ENCODE measurements at places on chromosomes 7 and 10.
A peak's percentile ranks its signal among the peaks of the same experiment; 100 is the strongest.

DNA sequence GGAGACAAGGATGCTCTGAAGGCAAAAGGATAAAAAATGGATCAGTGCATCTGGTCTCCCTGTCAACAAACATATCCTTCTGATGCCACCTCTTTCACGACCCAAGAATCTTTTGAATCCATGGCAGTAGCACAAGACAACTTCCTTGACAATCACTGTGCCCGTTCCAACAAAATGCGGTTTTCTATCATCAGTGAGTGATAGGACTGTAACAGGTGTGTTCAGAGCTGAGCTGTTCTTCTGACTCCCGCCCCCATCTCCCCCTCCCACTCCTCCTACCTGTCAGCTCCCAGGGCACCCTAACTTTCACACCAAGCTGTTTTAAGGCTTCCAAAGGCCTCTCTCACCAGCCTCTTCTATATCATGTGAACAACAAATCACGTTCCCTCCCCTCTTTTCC, 74.8 kb downstream of the PARD3 start:
- DNase-seq = no peak

DNA sequence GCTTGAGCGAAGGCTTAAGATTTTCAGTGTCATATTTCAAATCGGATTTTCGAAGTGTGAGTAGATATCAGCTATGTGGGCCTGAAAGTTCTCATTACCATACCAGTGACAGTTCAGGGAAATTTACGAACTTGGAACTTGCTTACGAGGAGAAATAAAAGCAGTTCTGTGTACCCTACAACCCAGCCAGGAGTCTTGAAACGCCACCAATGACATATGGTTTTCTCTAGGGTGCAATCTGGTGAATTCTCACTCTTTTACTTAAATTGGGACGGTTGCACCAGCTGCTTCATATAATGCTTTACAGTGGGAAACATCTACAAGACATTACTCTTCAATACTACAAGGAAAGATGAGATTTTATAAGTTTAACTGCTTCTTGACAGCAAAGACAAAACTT, 253.6 kb upstream of the FOXK1 start:
- DNase-seq = no peak

GRCh38 chr7:138166681-138167080, 90.4 kb downstream of the AKR1D1 start:
- DNase-seq = no peak

GRCh38 chr7:82247814-82248433, 195.7 kb downstream of the CACNA2D1 start:
- peak; percentile 24 for DNase-seq

DNA sequence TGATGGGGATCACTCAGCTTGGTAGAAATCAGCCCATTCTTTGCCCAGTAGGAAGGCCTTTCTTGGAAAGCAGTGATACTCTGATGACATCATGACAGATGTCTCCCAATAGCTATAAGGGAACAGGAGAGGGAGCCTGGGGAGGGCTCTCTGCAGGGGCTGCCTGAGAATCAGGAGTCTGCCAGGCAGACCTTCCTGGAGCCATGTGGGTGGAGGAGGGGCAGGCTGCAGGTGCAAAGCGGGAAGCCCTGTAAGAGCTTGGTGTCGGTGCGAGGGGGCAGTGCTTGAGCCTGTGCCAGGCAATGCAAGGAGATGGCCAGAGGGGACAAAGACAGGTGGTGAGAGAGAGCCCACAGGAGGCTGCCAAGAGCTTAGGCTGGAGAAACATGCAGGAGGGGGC, 5.0 kb upstream of the TNS3 start:
- DNase-seq = no peak

GRCh38 chr10:117139581-117140524, 1.8 kb upstream of the VAX1 start:
- DNase-seq = no peak

DNA sequence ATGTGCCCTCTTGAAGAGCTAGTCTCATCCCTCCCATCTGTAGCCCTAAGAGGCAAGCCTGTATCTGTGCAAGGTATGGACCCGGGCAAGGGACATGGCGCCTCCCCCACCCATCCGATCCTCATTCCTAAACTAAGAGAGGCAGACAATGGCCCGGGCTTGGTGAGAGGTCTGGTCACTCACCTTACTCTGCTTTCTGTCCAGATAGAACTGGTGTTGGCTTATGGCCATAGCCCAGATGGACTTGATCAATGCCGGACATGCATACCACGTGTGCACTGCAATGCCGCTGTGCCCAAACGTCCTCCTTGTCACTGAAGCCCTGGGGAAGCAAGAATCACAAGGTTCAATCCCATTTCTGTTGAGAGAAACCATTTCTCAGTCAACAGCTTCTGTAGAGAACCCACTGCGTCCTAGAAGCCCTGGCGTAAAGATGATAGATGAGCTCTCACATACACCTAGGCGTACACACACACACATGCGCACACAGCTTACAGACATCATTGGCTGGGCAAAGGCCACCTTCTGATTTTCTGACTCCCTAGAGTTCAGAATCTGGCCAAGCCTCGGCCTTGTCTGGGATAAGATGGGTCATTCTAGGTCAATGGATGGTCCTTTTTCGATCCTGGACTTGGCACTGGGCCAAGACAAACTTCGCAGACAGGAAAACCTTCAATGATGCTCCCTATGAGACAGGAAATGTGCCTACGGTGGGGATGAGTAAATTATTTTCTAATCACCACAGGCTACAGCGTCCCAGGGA, 114.6 kb downstream of the PRPF18 start:
- DNase-seq = no peak

DNA sequence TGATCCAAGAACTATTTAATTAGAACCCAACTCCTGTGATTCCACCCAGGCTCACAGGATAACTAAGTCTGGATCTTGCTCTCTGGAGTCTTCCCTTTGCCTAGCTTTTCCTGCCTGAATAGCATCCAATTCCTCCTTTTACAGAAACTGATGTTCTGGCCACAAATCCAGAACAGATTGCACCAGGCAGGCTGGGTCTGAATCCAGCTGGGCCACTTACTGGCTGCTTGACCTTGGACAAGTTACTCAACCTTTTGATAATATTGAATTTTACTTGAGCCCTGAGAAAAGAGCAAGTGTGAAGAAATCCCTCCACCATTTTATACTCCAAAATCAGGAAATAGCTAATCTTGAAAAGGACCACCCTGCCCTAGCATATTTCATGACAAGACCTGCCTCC, 55.5 kb upstream of the SLC35G1 start:
- no peak for DNase-seq

DNA sequence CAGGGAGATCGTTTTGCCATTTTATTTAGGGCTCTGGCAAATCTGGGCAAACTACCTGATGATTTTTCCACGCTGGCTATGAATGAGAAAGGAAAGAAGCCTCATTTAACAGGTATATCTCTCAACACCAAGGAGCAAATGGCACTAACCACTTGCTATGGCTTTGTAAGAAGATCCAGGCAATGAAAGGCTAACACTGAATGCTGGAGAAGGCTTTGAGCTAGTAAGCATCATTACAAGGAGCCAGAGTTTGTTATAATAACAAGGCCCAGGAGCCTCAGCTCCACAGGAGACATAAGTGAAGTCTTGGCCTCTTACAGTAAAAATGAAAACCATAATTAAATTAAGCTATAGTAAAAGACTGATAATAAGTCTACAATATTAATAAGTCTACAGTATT, 123.1 kb downstream of the CNOT4 start:
- no peak for DNase-seq

DNA sequence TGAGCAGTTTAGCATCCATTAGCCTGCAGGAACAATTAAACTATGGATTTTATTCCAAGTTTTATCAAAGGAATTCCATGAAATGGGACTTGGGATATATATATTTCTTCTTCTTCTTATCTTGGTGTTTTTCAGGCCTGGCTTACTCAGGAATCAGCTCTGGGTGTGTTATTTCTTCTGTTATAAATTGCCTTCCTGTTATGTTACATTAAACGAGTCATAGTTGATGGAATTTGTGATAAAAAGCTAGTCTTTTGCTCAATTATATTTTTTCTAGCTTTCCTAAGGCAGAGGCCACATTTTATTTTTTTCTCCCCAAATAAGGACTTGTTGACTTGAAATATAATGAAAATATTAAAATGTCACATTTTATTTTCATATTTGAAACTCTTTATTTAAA, 141.3 kb downstream of the EPC1 start:
- DNase-seq = no peak

DNA sequence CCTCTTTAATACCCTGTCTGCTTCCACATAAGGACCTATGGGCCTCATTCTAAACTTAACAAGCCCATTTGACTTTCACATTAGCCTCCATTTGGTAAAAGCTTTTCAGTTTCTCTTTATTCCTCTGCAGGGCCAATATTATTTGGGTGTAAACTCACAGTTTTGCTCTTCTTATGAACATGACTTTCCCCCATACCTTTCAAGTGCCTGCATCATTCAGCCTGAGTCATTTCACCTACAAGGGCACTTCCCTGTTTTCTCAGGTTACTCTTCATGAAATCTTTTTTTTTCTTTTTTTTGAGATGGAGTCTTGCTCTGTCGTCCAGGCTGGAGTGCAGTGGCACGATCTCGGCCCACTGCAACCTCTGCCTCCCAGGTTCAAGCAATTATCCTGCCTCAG, 1258.1 kb upstream of the CELF2 start:
- DNase-seq = no peak

DNA sequence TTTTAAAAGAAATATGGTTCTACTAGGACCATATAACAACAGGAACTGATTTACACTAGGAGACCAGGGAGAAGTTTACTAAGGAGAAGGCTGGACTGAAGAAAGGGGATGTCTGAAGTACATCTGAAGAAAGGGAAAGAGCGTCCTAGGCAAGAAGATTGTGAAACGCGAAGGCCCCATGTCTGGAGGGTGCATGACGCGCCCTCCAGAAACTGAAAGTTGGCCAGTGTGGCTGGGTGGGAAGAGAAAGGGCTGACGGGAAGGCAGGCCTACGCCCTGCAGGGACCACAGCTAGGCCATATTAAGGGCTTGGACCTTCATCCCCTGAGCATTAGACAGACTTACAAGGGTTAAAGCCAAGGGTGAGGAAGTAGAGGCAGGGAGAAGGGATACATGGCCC, 158.0 kb downstream of the TRIL start:
- DNase-seq = no peak

DNA sequence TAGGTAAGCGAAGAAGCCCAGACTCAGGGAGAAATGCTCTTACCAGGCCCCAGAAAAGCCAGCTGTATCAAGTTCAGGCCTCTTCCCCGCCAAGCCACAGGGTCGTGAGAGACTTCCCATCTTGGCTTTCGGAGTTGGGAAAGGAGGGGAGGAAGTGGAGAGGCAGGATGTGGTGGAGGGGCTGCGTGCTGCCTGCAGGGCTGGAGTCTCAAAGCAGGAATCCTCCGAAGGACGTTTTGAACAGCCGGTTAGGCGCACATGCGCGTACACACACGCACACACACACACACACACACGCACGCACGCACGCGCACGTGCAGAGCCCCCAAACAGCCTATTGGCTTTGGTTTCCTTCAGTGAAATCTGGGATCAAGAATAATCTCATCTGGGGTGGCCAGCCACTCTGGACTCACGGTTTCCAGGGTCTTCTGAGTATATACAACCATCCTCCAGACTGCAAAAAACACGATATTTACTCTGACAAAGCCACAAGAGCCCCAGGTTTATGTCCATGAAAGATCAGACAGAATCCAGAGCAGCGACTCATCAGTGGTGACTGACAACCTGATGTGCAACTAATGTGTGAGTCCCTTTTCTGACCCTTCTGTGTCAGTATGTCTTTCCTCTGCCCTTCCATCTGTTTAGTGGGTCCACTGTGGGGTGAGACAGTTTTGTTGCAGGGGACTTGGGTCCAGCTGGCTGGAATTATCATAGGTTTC, 115.0 kb upstream of the ZNF438 start:
- DNase-seq = no peak

- no peak for DNase-seq
These were observed 34.5 kb upstream of the PDZD8 start for GRCh38 chr10:117409549-117410305.

DNA sequence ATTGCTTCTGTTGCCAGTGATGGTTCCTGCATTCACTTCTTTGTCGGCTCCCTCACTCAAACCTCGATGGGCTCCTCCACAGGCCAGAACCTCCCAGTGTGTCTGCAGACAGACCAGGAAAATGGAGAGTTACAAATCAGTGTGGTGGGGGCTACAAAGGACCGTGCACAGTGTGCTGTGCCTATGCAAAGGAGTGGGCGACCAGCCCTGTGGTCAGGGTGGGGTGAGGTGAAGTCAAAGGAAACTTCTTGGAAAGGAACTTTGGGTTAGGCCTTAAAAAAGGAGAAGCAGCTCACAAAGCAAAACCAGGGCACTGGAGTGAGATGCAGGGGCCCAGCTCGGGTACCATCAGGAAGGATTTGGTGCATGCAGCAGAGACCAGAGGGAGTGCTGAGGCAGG, 304.3 kb upstream of the ZMIZ1 start:
- DNase-seq = no peak

GRCh38 chr7:32015133-32015532, 55.1 kb downstream of the PDE1C start:
- no peak for DNase-seq

GRCh38 chr7:35599061-35599460, 95.9 kb downstream of the HERPUD2 start:
- no peak for DNase-seq

- no peak for DNase-seq
These were observed 560.6 kb downstream of the GATA3 start for GRCh38 chr10:8615118-8615517.

GRCh38 chr10:33660329-33660728, 325.9 kb upstream of the NRP1 start:
- no peak for DNase-seq

DNA sequence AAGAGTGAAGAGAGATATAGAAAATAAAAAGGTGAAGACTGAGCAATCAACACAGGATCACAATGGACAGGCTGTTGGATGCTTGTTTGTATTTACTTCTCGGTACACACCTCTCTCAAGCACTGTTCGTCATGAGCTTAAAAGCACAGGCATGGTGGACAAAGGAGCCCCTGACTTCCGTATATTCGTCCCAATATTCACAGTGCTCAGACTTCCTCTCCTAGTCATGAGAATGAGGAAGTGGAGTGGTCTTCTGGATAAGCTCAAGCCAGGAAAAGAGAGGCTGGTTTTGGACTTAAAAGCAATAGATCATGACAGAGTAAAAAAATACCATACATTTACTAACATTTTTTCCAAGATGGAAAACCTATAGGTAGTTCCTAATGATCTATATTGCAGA, 172.5 kb downstream of the SORCS1 start:
- no peak for DNase-seq

- DNase-seq = peak; percentile 43
These were observed 741 bp downstream of the GPR85 start for GRCh38 chr7:113085781-113086390.
